Activated CD4-positive, alpha-beta T cell treated with anti-CD3 and anti-CD28 coated beads, Interleukin-2, Interleukin-4, amounts not matched to agents 100 ng/mL and 50 ng/mL, durations not matched to agents 16 hours and 8 hours (primary cell): ENCODE measurements at places on chromosomes 6 and 20.

GRCh38 chr6:167993169-167993568 lies 4.3 kb upstream of the KIF25 start:
- no peak for DNase-seq

DNA sequence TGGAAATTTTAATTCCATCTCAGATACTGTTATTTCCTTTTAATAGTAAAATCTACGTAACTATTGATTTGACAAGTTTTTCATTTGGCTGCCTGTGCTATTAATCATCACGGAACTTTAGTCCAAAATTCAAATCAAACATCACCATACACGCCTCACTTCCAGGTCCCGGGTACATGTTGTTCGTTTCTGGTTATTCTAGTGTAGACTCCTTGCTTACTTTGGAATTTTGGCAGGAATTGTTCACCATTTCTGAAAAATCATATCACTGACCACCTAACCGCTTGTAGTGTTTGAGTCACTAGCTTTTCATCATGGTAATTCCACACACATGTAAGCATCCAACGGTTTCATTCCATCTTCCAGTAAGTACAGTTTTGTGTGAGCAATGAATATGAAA lies 98.0 kb upstream of the NHSL1 start:
- DNase-seq = no peak

DNA sequence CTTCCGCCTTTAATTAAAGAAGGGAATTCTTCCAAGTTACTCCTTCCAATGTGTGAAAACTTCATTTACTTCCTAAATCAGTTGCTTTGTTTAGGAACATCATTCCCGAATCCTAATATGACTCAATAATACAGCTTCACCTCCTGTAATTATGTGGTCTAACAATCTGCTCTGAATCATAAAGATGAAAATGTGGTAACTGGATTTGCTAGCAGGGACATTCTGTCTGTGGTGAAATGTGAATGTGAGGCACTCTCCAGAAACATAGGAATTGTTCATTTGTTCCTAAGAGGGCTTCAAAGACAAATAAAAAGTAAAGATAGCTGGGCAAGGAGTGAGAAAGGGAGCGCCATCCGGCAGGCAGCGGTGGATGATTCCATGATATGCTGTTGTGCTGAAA lies 678.1 kb downstream of the KIF16B start:
- no peak for DNase-seq

GRCh38 chr20:1005452-1006027 lies 3.4 kb upstream of the RSPO4 start:
- peak; percentile 40 for DNase-seq

- no peak for DNase-seq
Observed at GRCh38 chr6:153957394-153957793, 81.6 kb upstream of the OPRM1 start.

- DNase-seq = no peak
Observed at GRCh38 chr6:128135325-128135724, 234.5 kb upstream of the THEMIS start.

- no peak for DNase-seq
Observed at GRCh38 chr6:120965814-120966213, 368.5 kb downstream of the TBC1D32 start.

DNA sequence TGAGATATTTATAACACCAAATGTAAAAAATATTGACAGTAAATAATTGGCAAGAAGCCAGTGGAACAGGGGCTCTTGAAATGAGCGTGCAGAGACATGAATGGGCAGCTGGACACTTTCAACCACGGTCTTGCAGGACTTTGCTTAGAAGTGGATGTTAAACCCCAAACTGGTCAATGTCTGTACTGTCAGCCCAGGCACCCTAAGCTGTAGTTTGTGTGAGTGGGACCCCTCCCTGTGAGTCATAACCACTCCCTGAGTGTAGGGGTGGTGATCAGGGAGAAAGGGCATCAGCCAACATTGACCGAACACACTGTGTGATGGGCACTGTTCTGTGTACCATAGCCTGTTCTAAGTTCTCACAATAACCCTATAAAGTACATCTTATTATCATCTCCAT lies 108.6 kb downstream of the FIG4 start:
- DNase-seq = no peak

GRCh38 chr20:50248104-50248641 lies 57.5 kb downstream of the CEBPB start:
- no peak for DNase-seq

GRCh38 chr20:1857466-1857865 lies 37.7 kb upstream of the SIRPA start:
- no peak for DNase-seq

GRCh38 chr6:129661536-129662405 lies 48.2 kb downstream of the ARHGAP18 start:
- no peak for DNase-seq

- no peak for DNase-seq
Observed at GRCh38 chr6:107594736-107595135, 104.8 kb downstream of the SOBP start.

DNA sequence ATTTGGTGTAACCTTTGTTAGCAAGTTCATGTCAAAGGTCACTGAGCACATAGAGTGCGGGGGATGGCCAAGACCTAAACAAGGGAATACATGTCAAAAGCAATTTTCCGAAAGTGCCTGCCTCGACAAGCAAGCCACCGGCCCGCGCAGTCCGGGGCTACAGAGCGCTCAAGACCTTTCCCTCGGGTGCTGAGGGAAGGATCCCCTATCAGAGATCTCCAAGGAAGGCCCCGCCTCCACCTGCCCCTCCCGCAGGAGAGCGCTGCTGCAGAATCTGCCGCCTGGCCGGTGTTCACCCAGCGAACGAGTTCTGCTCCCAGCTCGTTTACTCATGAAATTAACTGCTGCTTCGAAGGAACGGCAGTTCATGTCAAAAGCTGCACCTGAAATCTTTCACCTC lies 252.7 kb downstream of the BMP7 start:
- no peak for DNase-seq

DNA sequence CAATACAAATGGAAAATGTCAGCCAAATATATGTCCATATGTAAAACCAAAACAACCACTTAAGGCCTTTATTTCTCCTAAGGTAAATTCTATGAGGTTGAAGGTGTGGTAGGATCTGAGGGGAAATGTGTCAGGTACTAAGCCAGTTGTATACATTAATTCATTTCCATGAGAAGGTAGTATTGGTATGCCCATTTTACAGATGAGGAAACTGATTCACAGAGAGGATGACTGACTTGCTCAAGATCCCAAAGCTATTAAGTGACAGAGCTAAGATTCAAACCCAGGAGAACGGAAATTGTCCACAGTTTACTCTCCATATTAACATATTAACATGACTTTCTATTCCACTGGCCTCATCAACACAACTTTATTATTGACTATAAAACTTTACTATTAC lies 64.1 kb upstream of the MAP7 start:
- DNase-seq = no peak

DNA sequence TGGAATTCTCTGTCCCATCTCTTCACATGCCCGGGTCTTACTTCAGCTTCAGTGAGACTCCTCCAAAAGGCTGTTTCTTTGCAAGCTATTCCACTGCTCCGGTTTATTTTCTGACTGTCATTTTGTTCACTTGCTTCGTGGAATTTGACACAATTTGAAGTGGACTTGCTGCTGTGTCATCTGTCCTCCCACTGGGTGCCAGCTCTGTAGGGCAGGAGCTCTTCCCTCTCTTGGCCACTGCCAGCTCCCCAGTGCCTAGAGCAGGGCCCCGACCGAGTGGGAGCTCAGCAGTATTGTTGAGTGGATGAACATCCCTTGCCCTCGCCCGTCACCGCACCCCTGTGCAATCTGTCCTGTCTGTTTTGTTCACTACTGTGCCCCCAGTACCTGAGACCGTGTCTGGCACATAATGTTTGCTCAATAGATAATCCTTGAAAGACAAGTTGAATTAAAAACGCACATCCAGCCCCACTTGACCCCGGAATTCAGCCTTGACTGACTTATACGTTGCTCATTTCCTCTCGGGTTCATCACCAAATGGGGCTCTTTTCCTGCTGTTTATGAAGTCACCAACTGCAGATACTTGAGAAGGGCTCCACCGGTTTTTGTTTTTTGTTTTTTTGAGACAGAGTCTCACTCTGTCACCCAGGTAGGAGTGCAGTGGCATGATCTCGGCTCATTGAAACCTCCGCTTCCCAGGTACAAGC lies 170.3 kb upstream of the KCNG1 start:
- DNase-seq = no peak

- DNase-seq = no peak
Observed at GRCh38 chr6:88867841-88868731, 95.3 kb downstream of the RNGTT start.

GRCh38 chr6:1386038-1386709 lies 3.2 kb upstream of the FOXF2 start:
- no peak for DNase-seq

DNA sequence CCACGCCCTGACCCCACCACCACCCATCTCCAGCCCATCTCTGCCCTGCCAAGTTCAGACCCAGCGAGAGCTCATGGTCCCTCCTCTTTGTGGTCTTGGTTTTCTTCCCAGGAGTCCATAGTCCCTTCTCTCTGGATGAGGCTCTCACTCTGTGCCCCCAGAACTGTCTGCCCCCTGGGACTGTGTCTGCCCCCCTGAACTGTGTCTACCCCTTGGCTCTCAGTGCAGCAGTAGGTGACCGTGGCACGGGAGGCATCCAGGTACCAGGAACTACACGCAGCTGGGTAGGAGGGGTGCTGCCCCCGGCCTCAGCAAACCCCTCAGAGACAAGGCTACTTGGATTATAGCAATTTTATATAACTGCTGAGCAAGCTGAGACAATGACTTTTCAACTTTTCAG lies 23.6 kb downstream of the PRR18 start:
- DNase-seq = no peak

DNA sequence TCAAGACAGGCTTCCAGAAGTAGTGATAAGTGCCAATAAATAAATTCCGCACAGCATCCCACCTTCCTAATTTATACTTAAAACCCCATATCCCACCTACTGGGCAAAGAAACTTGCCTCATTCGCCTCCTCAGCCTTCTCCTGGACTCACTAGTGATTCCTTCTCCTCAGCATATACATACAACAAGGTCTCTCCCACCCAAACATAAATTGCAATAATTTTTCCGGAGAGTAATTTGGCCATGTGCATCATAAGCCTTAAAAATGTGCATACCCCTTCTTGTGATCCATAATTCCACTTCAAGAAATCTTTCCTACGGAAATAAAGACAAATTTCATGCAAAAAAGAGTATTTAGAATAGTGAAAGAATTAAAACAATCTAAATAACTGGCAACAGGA lies 26.8 kb downstream of the RANBP9 start:
- DNase-seq = no peak

DNA sequence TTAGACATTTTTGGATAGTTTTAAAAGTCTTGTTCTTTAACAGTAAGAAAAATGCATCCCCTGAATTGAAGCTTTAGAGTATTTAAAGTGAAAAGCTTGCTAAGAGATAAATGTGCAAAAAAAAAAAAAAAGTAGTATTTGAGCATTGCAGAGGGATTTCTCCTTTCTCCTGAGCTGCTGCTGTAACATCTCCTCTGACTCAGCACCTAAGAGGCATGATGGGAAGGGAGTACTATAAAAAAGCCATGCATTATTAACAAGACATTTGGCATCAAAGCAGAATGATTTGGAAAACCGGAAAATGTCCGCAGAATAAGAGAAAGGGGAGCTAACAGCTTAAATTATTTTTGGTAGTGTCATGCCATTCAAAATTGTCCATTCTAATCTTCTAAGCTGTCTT lies 27.9 kb downstream of the B4GALT5 start:
- DNase-seq = no peak

GRCh38 chr6:43627008-43627825 lies 1.8 kb downstream of the GTPBP2 start:
- DNase-seq = peak; percentile 28

DNA sequence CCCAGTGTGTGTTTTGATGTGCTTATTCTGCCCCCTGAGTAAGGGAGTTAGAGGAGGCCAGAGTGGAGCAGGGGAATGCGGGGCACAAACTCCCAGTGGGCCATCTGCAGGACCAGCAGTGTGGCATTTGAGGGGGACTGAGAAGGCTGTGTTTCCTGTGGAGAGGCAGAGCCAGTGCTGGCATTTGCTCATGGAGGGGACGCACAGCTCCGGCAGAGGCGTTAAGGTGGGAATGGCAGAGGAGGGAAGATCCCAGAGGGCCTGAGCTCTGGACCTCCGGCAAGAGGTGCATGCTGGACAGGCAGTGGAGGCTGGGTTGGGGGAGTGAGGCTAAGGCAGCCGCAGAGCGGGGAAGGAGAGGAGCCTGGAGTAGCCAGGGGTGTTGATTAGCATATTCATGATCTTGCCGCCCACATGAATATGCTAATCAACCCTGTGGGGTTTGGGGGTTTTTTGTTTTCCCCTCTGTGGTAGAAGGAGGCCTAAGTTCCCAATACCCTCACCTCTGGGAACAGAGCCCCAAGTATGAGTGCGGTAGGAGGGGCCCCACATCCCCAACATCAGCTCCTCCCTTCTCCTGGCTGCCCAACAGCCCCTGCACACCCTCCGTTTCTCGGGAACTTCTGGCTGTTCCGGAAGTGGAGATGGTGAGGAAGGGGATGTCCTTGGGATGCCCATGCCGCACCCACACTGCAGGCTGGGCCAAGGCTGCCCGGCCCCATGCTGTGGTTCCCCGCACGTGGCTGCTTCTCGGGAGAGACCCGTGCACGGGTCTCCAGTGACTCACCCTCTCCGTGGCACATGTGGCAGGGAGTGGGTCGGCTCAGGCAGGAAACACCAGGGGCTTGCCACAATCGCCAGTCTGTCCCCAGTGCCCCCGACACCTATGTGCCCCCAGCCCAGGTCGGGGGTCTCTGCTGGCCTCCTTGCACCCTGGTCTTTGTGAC lies 33.8 kb downstream of the DLGAP4 start:
- DNase-seq = no peak

DNA sequence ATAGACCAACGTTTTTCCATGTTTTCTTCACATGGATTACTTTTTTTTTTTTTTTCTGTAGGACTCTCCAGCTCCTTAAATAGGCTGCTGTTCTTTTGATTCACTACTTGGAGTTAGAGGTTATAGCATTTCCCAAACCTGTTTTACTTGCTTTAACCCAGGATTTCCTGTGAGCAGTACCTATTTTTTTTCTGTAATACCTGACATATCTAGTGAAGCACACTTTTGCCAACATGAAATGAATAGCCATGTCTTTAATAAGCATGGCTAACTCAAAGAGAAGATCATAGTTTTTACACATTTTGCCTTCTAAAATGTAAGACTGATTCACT lies 137.0 kb downstream of the FOXA2 start:
- no peak for DNase-seq

GRCh38 chr6:87870556-87870955 lies 168.5 kb upstream of the AKIRIN2 start:
- no peak for DNase-seq

GRCh38 chr20:13458860-13459451 lies 179.8 kb downstream of the TASP1 start:
- DNase-seq = peak; percentile 24

GRCh38 chr20:44142413-44142812 lies 44.6 kb downstream of the JPH2 start:
- no peak for DNase-seq
